Hematopoietic multipotent progenitor cell treated with erythropoietin and hydrocortisone succinate and interleukin-3 and kit ligand, for 8 days (in vitro differentiated cells): ENCODE measurements at places on chromosomes 7 and 10.

DNA sequence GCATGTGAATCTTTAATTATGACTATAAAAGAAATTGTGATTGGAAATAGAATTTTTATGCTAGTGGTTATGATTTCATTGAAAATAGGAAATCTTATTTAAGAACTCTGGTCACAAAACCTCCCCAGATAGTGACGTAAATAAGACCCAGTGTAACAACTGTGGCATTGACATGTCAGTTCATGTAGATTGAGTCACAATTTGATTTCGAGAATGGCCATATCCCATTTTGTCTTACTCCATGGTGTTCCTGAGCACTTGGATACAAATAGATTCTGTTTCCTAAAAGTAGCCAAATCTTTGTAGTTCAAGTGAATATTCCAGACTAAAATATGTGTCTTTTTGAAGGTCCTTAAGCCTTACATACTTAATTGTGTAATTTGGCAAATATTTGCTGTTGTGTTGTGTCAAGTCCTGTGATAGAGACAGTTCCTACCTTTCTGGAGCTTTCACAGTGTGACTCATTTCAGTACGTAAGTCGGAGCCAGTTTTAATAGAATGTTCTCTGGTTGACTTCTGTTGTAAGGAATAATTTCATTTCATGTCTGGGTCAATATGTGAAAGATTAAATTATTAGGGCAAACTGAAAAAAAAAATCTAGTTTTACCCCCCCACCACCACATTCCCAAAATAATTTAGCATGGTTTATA is 37.1 kb upstream of the TOMM7 start:
- peak; percentile 51 for DNase-seq

DNA sequence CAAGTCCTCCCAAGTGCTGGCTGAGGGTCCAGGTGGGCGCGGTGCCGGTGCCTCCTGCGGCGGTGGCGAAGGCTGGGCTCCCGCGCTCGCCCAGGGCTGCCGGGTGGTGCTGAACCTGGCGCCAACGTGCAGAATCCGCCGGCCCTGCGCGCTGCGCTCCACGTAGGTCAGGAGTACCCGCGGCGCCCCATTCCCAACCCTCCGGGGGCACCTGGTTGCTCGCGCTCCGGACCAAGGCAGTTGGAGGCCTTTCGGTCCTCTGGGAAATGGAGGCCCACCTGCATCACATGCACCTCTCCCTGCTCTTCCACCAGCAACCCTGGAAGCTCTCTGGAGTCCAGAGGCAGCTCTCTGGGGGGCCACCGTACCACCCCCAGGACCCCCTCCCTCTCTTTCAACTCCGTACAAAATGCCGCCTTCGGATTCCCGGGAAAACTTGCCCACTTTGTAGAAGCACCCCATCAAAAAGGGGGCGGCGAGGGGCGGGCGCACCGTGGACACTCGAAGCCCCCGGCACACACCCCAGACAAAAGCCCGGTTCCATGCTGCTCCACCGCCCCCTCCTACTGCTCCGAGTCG is 745 bp downstream of the SLC16A9 start:
- DNase-seq = no peak

DNA sequence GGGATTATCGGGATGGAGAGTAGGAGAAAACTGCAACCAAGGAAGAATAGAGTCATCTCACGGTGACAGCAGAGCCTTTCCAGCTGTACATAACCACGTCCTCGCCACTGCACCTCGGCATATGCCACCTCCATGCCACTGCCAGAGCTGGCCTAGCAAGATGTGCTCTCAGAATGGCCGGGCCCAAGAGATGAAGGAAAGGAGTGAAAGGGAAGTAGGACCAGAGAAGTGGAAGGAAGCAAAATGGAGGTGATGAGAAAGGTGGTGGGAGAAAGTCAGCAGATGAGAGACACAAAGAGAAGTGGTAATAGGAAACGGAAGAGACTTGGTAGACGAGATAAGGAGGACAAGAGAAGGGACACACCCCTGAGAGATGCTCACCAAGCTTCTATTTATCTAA is 8.0 kb upstream of the CALU start:
- DNase-seq = peak; percentile 29

DNA sequence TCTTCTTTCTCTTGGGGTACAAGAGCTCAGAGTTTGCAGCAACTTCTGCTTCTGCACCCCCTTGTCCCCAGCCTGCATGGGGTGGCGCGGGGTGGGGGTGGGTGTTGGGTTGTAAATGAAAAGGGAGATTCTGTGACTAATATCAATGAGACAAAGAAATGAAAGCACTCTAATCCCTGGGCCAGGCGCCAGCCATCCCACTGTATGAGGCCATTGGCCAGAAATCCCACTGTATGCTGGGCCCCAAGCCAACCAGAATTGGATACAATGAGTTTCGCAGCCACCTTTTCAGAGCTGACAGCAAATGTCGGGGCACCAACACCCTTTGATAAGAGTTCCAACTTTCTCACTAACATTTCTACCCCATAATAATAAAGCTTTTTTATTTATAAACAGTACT is 10.9 kb upstream of the PTN start:
- no peak for DNase-seq

DNA sequence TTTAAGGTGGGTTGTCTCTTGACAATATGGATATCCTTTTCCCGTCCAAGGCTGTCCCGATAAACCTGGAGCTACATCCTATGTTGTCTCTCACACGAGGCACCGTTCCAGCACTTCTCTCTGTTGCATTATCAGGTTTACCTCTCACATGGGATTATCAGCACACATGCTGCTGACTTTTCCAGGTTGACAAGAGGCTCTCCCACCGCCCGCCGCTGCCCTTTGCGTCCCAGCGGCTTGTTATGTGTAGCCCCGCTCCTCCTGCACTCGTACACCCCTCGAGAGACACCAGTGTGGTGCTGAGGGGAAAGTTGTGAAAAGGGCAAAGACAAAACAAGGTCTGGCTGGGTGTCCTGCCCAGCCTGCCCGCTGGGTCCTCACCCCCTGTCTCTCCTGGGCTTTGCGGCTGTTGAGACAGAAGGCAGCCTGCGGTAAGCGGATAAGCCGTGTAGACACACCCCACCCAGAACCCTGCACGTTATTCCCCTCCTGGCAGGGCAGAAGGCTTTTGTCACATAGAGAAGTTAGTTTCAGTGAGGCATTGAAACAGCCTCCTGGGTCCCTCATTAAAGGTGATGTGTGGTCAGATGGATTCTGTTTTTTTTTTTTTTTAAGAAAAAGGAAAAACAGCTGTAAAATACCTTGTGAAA is 38.7 kb downstream of the UBE3C start:
- peak; percentile 94 for DNase-seq

GRCh38 chr10:132815168-132815857 is 29.4 kb upstream of the NKX6-2 start:
- DNase-seq = no peak

DNA sequence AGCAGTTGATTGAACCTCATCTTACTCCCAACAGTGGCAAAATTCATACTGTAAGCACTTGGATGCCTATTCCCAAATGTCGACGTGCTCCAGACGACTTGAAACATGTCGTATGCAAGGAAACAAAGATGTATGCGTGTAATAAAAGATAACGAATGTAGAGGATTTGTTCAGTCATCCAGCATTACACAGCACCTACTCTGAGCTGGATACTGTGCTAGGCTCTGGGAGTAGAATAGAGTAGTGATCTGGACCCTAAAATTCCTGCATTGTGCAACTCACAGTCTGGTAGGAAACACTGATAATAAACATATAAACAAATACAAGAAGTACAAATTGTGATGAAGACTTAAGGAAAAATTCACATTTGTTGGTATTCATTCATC is 5.6 kb upstream of the TBX20 start:
- DNase-seq = no peak

- no peak for DNase-seq
Observed at GRCh38 chr7:55276572-55277295, 88.4 kb upstream of the LANCL2 start.

DNA sequence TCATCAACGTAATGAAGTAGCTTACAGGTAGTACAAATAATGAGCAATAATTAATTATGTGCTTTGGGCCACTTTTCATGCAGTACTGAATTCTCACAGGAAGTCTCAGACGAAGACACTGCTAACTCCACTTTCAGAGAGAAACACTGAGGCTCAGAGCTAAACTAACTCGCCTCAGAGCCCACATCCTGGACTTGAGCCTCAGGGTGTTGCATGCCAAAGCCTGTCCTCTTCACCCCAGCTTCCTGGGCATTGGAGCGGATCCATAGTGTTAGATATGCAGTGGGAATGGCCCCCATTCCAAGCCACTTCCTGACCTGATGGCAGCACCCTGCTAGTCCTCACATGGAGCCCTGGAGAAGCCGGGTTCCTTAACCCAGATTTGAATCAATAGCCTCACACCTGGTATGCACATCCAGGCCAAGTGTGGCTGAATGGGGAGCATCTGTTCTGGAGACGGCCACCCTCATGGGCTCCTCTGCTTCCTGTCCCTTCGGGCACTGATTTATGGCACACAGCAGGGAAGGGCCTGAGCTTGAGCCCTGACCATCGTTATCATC is 265.1 kb upstream of the ZNF32 start:
- no peak for DNase-seq

DNA sequence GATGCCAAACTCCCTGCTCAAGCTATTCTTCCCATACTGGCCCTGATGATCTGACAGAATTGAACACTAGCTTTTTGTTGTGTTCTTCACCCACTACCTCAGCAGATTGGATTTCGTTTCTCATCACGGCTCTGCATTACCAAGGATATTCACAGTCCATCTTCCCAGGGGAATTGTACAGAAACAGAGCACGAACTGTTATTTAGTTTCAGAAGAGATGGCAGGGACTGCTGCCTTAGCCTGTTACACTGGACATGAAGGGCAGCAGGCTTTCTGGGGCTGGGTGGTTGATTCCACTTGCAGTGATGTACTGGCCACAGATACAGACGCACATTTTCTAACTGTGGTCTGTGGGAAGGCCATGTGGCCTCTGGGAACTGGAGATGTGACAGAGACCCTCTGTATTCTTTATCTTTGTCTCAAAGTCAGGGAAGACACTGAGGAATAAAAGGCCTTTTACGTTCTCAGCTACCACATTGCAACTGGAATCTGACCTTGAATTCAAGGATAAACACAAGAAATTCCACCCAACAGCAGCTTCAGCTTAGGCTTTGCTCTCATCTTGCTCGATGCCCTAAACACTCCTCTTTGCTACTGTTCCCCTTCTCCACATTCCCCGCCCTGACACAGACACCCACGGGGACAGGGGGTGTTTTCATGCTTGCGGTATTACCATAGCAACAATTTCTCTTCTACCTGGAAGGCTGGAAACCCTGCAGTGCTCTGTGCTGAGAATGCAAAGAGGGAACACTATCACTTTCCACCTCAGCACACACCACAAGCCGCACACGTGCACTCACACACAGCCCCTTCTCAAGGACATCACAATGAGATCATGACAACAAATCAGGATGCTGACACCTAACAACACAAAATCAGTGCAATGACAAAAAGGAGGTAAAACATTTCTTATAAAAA is 81.7 kb downstream of the RNF216 start:
- no peak for DNase-seq

DNA sequence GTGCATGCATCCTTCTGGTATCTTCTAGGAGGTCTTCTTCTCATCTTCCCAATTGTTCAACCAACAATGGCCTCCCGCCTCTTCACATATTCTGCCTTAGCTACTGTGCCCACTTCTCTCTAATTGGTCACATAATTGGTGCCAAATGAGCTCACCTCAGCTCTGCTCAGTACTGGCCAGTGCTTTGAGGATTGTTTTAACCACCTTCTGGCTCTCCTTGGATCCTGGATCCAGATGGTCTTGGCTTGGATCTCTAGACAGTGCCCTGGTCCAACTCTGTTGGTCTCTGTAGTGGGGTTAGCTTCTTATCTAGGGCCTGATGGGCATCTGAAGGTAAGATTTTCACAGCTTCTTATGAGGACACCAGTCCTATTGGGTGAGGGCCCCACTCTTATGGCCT is 820.8 kb downstream of the TYW1 start:
- DNase-seq = no peak

- DNase-seq = no peak
Observed at GRCh38 chr10:93695740-93696139, 6.7 kb downstream of the FRA10AC1 start.

- DNase-seq = no peak
Observed at GRCh38 chr7:102140952-102141370, 145.7 kb upstream of the SH2B2 start.
